ENCODE measurements at places on chromosomes 3 and 15.

DNA sequence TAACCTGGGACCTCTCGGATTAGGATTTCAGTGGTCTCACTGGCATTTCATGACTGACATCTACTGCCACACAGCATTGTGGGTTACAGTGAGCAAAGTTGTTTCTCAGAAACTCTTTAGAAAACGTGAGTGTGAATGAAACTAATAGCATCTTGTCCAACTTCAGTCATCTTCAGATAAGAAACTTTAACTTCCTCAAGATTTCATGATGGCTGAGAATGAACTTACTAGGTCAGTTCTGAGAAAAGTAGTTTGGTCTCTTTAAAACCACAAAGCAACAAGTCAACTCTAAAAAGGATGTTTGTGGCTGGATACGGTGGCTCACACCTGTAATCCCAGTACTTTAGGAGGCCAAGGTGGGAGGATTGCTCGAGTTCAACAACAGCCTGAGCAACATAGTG lies 14.2 kb upstream of the HOMER2 start:
- DNase-seq: no peak

DNA sequence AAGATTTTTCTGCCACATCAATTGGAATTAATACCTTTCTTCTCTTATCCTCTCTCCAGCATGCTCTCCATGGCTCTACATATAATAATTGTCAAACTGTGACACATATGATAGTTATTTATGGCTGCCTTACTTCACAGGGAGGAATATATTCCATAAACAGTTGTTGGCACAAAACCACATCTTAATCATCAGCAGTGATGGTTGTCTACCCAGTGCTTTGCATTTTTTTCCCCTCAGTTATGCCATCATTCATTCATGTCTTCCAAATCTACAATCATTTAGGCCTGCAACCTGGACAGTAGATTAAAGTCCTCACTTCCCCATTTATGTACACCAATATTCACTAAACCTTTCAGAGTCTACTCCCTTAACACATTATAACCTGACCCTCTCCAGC lies 107.7 kb downstream of the THRB start:
- no peak for DNase-seq

GRCh38 chr15:92661069-92661468 lies 5.5 kb upstream of the FAM174B start:
- no peak for DNase-seq

- no peak for DNase-seq
Measured at GRCh38 chr3:25910997-25911396, 121.1 kb downstream of the OXSM start.

GRCh38 chr3:11305509-11305908 lies 33.3 kb downstream of the ATG7 start:
- no peak for DNase-seq

GRCh38 chr3:123411340-123412040 lies 37.4 kb downstream of the ADCY5 start:
- DNase-seq: no peak

GRCh38 chr3:52779011-52779836 lies 1.8 kb downstream of the ITIH1 start:
- no peak for DNase-seq

DNA sequence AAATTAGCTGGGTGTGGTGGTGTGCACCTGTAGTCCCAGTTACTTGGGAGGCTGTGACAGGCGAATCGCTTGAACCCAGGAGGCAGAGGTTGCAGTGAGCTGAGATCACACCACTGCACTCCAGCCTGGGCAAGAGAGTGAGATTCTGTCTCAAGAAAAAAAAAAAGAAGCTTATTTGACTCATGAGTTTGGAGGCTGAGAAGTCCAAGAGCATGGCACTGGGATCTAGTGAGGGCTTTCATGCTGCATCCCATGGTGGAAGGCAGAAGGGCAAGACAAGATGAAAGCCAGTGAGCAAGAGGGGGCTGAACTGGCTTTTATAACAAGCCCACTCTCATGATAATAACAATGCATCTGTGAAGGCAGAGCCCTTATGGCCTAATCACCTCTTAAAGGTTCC lies 33.4 kb downstream of the SEC62 start:
- no peak for DNase-seq

GRCh38 chr3:56854856-56855611 lies 53.3 kb upstream of the ARHGEF3 start:
- DNase-seq: no peak

GRCh38 chr3:98588065-98588464 lies 5.3 kb downstream of the CPOX start:
- no peak for DNase-seq

- DNase-seq: no peak
Measured at GRCh38 chr3:161270991-161271390, 49.9 kb downstream of the NMD3 start.

GRCh38 chr3:128152419-128153155 lies 694 bp upstream of the EEFSEC start:
- no peak for DNase-seq

- DNase-seq: no peak
Measured at GRCh38 chr3:72999951-73000350, 3.3 kb downstream of the PPP4R2 start.

GRCh38 chr3:13877911-13878280 lies 2.0 kb downstream of the WNT7A start:
- DNase-seq: no peak

GRCh38 chr3:196454935-196455334 lies 22.7 kb upstream of the UBXN7 start:
- no peak for DNase-seq

- DNase-seq: no peak
Measured at GRCh38 chr3:4504340-4505261, 11.5 kb downstream of the ITPR1 start.

GRCh38 chr3:138796761-138797160 lies 38.0 kb downstream of the PIK3CB start:
- DNase-seq: no peak

GRCh38 chr3:29270752-29271151 lies 10.1 kb upstream of the RBMS3 start:
- DNase-seq: no peak

DNA sequence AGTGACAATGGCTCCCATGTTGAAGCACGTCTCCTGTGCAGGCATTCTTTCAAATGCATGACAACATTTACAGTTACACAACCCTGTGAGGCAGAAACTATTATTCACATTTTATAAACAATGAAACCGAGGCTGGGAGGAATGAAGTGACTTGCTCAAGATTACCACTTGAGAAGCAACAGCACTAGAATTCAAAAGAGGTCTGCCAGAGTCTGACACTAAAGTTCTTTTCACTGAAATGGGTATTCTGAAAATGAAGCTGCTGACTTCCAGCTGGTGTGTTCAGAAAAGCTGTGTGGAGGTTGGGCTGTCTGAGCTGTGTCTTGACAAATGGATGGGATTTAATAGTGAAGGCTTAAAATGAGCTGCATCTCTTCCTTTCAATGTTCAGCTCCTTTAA lies 104.4 kb downstream of the THSD4 start:
- no peak for DNase-seq

DNA sequence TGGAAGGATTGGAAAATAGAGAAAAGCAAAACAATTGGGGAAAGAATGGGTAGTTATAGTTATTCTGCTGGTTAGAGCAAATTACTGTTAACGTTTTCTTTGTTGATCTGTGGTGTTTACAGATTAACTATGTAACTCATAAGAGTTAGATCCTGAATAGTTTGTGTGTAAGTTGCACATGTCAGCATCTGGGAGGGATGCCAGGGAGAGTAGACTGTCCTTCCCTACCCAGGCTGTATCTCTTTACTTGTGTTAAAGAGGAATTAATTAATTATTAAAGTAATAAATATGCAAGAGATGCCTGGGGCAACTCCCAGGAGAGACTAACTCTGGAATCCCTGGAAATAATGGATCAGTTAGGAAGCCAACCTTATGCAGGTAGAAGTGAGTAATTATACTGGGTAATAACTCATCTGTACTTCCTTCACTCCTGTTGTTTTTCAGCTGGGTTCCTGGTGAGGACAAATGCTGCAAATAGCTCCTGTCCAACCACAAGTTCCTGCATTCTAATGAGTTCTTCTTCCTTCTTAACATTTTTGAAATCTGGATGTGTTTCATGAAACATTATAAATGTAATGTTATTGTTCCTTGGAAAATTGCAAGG lies 18.9 kb downstream of the GHRL start:
- no peak for DNase-seq

- DNase-seq: no peak
Measured at GRCh38 chr15:31255176-31255510, 71.5 kb upstream of the KLF13 start.

GRCh38 chr3:144175644-144176425 lies 204.2 kb downstream of the DIPK2A start:
- DNase-seq: no peak

DNA sequence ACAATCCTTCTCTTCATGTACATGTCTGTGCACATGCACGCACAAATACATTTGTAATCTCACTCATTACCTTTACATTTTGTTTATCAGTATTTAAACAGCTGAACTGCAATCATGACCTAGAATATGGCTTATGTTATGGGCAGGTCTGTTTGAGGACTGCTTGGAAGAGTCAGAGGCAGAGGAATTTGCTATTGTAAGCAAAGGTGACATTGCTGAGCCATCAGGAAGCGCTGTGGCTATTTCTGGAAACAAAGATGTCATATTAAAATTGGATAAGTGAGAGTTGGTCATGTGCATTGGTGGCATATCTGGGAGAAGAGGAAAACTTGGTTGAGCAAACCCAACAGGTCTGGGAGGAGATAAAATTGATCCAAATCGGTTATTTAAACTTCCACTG lies 41.6 kb downstream of the USF3 start:
- DNase-seq: no peak

All from esophagus squamous epithelium (tissue), 5 donors.